ENCODE measurements at places on chromosomes 5 and 9. TPM values are rescaled to one million over a fixed set of nuclear protein-coding genes. Genes with fewer than 3 reads are reported as not detected.
A peak's percentile ranks its signal among the peaks of the same experiment; 100 is the strongest.

GRCh38 chr5:172568308-172568910 is 72.7 kb upstream of the NEURL1B start:
- DNase-seq = no peak
- H3K36me3 ChIP-seq = no peaks in the 10 kb centered on the region
- H3K27ac ChIP-seq = no peak overlapping the region
- peaks cover 3% of the 10 kb centered on the region for H3K27me3 ChIP-seq
- no peaks in the 10 kb centered on the region for H3K4me1 ChIP-seq

GRCh38 chr5:151896031-151896691 is 28.5 kb downstream of the GLRA1 start:
- H3K4me3 ChIP-seq = no peak overlapping the region
- no peaks in the 10 kb centered on the region for H3K27me3 ChIP-seq
- H3K27ac ChIP-seq = no peak overlapping the region
- H3K36me3 ChIP-seq = no peaks in the 10 kb centered on the region
- no peak for DNase-seq

DNA sequence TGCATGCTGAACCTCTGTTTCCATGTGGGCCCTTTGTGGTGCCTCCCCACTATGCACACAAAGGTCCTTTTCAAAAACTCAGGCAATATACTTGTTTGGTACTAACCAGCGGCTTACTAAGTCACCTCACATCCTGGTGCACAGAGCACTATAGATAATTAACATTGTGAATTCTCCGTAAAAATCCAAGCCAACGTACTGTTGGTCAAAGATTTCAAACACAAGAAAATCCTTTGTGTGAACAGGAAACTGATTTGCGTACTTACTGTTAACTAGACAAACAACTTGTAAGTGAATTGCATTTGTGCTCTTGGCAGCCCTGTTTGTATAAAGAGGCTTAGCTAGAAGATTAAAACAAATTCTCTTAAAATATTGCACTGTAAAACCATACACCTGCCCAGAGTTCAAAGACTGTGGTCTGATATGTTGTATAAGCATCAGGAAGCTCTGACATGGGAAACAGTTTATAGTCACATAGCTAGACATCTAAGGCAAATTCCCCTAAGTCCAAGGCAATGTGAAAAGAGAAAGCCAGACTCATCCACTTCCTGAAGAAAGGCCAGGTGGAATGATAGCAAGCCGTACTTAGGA is 125.0 kb upstream of the SLC12A2 start:
- H3K4me1 ChIP-seq = peaks cover 19% of the 10 kb centered on the region
- H3K27me3 ChIP-seq = no peaks in the 10 kb centered on the region
- no peak overlapping the region for H3K27ac ChIP-seq
- no peak overlapping the region for H3K4me3 ChIP-seq
- peaks cover 15% of the 10 kb centered on the region for H3K36me3 ChIP-seq
- no peak for DNase-seq

DNA sequence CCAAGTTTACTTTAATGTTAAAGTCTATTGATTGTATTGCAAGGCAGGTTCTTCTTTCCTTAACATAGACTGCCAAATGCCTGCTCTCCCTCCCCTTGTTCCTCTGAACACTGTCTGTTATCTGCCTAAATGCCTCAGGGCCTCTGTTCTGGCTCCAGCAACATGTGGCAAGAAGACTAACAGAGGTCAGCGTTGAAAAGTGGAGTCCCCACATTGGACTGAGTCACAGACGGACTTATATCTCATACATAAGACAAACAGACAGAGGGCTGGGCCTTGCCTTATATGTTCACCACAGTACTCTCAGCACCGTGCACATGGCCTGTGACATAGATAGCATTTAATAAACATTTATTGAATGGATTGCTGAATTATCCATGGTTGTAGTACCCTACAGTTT is 91.4 kb downstream of the TSSK1B start:
- no peaks in the 10 kb centered on the region for H3K36me3 ChIP-seq
- no peak overlapping the region for H3K27ac ChIP-seq
- peaks cover 7% of the 10 kb centered on the region for H3K27me3 ChIP-seq
- H3K4me3 ChIP-seq = no peak overlapping the region

GRCh38 chr9:134399435-134400056 is 73.3 kb downstream of the RXRA start:
- H3K27me3 ChIP-seq = no peaks in the 10 kb centered on the region
- peaks cover 34% of the 10 kb centered on the region for H3K4me1 ChIP-seq
- H3K36me3 ChIP-seq = no peaks in the 10 kb centered on the region
- DNase-seq = peak; percentile 34
- no peak overlapping the region for H3K4me3 ChIP-seq

GRCh38 chr5:58455066-58455465 is 4.8 kb downstream of the PLK2 start:
- H3K4me1 ChIP-seq = peaks cover 10% of the 10 kb centered on the region
- H3K4me3 ChIP-seq = no peak overlapping the region
- H3K27me3 ChIP-seq = peaks cover 9% of the 10 kb centered on the region

DNA sequence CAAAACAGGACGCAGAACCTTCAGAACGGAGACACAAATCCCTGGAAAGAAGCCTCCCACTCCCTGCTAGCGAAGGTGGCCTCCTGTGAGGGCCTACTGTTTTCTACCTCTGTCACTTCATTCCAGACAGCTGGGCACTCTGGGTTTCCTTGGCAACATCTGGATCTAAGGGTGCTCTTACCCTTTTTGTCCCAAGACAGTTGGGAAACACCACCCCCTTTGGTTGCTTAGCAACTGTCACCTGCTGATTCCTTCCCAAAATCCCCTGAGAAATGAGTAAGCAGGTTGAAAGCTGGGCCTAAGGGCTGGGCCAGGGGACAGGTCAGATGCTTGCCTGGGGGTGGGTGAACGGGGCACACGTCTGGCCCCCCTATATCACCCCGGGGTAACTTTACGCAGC is 29.4 kb downstream of the NANS start:
- no peak overlapping the region for H3K4me3 ChIP-seq
- H3K36me3 ChIP-seq = peaks cover 58% of the 10 kb centered on the region
- peaks cover 42% of the 10 kb centered on the region for H3K4me1 ChIP-seq
- DNase-seq = peak; percentile 35
- no peaks in the 10 kb centered on the region for H3K27me3 ChIP-seq

GRCh38 chr5:91027405-91028139 is 355.5 kb downstream of the ARRDC3 start:
- H3K4me3 ChIP-seq = no peak overlapping the region
- peaks cover 13% of the 10 kb centered on the region for H3K27me3 ChIP-seq
- H3K27ac ChIP-seq = no peak overlapping the region
- H3K4me1 ChIP-seq = no peaks in the 10 kb centered on the region
- no peak for DNase-seq

DNA sequence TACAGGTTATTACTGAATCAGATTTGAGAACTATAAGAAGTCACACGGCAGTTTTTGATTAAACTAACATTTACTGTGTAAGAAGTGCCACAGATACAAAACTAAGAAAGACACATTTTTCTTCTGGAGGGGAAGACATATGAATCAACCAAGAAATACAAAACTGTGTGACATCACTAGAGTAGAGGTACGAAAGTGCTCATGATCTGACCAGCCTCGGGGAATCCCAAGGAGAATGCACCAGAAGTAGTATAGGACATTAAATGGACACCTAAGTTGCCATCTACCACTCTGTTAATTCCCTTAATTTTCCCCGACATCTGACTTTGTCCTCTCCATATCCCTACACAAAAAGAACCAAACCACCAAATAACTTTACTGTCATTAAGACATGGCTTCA is 5.3 kb upstream of the IFNK start:
- no peak overlapping the region for H3K27ac ChIP-seq
- H3K4me3 ChIP-seq = no peak overlapping the region
- H3K27me3 ChIP-seq = no peaks in the 10 kb centered on the region
- peaks cover under 1% of the 10 kb centered on the region for H3K4me1 ChIP-seq

- H3K27me3 ChIP-seq = peaks cover 4% of the 10 kb centered on the region
- H3K4me1 ChIP-seq = no peaks in the 10 kb centered on the region
- H3K36me3 ChIP-seq = no peaks in the 10 kb centered on the region
- no peak overlapping the region for H3K4me3 ChIP-seq
- H3K27ac ChIP-seq = no peak overlapping the region
- DNase-seq = no peak
Measured at GRCh38 chr5:13990896-13991295, 46.4 kb upstream of the DNAH5 start.

- peaks cover 35% of the 10 kb centered on the region for H3K4me1 ChIP-seq
- DNase-seq = peak; percentile 12
- no peak overlapping the region for H3K27ac ChIP-seq
- peaks cover 11% of the 10 kb centered on the region for H3K36me3 ChIP-seq
- H3K4me3 ChIP-seq = no peak overlapping the region
- H3K27me3 ChIP-seq = no peaks in the 10 kb centered on the region
Measured at GRCh38 chr5:5523066-5523505, 100.6 kb downstream of the ICE1 start.

GRCh38 chr9:117927354-117927753 is 223.2 kb downstream of the TLR4 start:
- no peaks in the 10 kb centered on the region for H3K36me3 ChIP-seq
- H3K27ac ChIP-seq = no peak overlapping the region
- peaks cover 5% of the 10 kb centered on the region for H3K27me3 ChIP-seq
- DNase-seq = no peak

CREBRF gene
- total RNA-seq = 18.3 TPM

CCDC183 gene
- total RNA-seq = 0.47 TPM

ELOVL7 gene
- total RNA-seq = 0.30 TPM

ENTPD2 gene
- not detected for total RNA-seq

PCDHA1 gene
- not detected for total RNA-seq

FCN2 gene
- not detected for total RNA-seq

DNA sequence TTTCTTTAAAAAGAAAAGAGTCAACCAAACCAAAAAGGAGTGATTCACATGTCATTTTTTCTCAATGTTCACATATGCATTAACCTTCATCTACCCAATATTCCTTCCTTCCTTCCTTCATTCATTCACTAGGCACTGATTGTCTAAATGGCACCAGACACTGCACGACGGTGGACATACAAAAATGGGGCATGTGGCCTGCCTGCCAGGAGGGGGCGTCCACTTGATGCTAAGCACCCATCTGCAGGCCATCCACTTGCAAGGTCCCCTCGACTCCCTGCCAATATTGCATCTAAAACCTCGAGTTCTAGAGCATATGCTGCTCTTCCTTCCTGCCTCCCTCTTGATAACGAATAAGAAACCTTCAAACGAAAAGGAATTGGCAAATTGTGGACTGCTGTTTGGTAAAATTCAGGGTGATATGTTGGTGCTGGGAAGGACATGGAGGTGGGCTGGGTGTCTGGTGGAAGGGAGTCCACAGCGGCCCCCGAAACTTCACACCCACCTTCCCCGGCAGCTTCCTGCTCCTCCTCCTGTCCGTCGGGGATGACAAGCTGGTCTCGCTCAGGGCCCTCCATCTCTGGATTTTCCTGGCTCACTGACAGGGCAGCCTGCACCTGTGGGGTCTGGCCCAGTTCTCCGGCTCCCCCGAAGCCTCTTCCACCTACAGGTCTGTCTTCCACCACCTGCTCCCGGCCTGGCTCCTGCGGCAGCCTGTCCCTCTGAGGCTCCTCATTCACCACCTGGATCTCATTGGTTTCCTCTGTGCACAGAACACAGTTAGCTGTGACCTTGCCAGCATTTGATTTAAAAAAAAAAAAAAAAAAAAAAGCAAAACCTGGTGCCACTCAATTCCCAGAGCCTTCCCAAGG is 64.3 kb downstream of the GOLM1 start:
- H3K36me3 ChIP-seq = no peaks in the 10 kb centered on the region
- peaks cover 5% of the 10 kb centered on the region for H3K27me3 ChIP-seq
- H3K4me3 ChIP-seq = no peak overlapping the region
- H3K27ac ChIP-seq = no peak overlapping the region
- H3K4me1 ChIP-seq = no peaks in the 10 kb centered on the region

SLC23A1 gene
- total RNA-seq = not detected

DNA sequence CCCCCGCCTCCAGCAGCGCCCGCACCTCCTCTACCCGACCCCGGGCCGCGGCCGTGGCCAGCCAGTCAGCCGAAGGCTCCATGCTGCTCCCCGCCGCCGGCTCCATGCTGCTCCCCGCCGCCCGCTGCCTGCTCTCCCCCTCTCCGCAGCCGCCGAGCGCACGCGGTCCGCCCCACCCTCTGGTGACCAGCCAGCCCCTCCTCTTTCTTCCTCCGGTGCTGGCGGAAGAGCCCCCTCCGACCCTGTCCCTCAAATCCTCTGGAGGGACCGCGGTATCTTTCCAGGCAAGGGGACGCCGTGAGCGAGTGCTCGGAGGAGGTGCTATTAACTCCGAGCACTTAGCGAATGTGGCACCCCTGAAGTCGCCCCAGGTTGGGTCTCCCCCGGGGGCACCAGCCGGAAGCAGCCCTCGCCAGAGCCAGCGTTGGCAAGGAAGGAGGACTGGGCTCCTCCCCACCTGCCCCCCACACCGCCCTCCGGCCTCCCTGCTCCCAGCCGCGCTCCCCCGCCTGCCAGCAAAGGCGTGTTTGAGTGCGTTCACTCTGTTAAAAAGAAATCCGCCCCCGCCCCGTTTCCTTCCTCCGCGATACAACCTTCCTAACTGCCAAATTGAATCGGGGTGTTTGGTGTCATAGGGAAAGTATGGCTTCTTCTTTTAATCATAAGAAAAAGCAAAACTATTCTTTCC is 19.3 kb downstream of the CDKN2A start:
- no peak overlapping the region for H3K27ac ChIP-seq
- H3K4me3 ChIP-seq = peak overlapping the region; percentile 56
- peaks cover 2% of the 10 kb centered on the region for H3K36me3 ChIP-seq
- peaks cover 81% of the 10 kb centered on the region for H3K27me3 ChIP-seq
- peaks cover 14% of the 10 kb centered on the region for H3K4me1 ChIP-seq

DNA sequence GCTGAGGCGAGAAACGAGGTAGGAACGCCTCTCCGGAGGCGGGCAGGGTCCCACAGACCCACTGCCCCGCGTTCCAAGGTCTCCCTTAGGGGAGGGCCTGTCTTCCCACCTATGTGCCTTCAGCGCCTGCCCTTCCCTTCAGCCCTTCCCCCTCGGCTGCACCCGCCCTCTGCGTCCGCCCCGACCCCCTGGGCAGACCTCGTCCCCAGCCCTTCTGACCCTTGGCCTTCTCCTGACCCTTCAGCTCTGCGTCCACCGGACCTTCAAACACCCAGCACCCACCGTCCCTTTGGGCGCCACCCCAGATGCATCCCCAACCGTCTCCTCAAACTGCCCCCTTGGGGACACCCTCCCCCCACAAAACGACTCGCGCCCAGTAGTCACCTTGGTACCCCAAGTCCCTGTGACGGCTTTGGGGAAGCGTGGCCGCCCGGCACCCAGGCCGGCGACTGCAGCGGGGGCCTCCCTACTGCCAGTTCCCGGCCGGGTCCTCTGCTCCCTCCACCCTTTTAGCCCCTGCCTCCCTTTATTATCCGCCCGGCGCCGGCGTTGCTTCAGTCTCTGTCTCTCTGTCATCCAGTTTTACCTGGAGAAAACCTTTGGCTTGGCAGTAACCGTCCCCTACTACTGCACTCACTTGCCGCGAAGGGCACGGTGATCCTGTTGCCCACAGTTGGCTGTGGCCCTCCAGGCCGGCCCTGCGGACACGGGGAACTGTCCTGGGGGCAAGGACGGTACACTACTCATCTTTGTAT is 421 bp downstream of the RUSC2 start:
- peak overlapping the region; percentile 85 for H3K4me3 ChIP-seq
- H3K27ac ChIP-seq = no peak overlapping the region
- H3K36me3 ChIP-seq = no peaks in the 10 kb centered on the region
- H3K27me3 ChIP-seq = no peaks in the 10 kb centered on the region

DNA sequence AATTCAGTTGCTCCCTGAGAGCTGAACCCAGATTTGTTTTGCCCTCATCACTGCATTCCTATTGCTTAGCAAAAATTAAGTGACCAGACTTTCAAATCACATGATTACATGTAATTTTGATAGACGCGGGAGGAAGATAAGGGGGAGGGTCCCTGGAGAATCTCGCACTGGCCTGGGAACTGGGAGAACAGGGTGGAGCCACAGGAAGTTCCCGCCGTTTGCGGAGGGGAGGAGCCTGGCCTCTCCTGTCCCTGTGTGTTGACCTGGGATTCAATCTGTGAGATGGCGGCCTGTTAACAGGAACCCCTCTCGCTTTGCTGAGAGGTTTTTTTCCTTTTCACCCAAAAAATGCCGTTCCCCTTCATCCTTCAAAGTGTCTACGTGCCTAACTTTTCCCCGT is 142.9 kb upstream of the OR13F1 start:
- DNase-seq = no peak
- H3K27ac ChIP-seq = no peak overlapping the region
- H3K36me3 ChIP-seq = no peaks in the 10 kb centered on the region
- H3K27me3 ChIP-seq = no peaks in the 10 kb centered on the region
- no peaks in the 10 kb centered on the region for H3K4me1 ChIP-seq

All from activated naive CD4-positive, alpha-beta T cell treated with anti-CD3 and anti-CD28 coated beads for 36 hours (primary cell).